Mesenchymal stem cell (in vitro differentiated cells and primary cell): ENCODE measurements at places on chromosomes 7 and 10.

DNA sequence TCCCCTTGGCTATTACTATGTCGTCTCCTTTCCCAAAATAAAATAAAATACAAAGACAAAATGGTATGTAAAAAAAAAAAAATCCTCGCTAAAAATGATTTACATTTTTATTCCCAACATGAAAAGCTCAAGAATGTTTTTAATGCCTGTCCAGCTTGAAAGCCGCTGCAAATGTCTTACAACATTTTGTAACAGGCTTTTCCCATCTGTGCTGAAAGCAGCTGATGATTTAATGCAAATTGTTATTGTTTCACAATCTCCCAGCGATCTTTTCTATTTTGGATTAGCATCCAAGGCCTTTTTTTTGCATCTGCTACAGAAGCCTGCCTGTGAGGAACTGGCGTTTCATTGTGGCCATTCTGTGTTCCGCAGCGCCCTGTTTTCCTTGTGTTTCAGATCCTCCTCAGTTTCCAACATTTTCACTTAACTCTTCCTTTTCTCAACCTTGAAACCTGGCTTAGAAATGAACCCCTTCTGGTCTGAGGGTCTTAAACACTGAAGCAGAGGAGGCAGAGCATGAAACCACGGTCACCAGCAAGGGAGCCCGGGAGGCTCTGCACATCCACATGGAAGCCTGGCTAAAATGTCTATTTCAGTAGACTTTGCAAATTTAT is 712.1 kb downstream of the PARD3 start:
- no peaks in the 10 kb centered on the region for H3K27me3 ChIP-seq
- no peaks in the 10 kb centered on the region for H3K36me3 ChIP-seq
- peak overlapping the region; percentile 59 for H3K4me3 ChIP-seq

DNA sequence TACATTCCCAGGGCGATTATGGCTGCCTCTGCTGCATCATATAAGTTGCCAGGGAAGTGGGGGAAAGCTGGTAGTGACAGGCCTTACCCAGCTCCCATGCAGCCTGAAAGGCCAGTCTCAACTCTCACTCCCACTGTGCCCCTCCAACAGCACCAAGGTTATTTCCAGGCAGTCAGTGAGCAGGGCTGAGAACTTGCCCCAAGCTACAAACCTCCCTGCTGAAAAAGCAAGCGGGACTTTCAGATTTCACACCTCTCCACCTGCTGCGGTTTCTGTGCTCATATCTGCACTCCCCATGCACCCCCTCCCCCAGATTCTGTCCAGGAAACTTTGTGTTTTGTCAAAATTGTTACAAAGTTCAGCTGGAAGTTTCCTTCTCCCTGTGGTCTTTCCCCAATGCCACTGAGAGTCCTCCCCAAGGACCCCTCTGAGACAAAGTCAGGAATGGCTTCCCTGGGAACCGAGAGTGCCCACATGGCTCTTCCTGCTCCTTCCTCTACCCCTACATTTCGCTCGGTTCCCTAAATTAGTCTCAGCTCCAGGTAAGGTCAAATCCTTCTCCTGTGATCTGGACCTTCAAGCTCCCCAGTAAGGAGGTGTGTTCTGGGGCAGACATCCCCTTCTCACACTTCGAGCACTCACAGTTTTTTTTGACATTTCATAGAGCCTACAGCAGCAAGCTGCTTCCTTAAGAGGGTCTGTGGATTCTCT is 25.3 kb upstream of the WNT2 start:
- no peaks in the 10 kb centered on the region for H3K4me1 ChIP-seq
- H3K27ac ChIP-seq: no peak overlapping the region
- no peaks in the 10 kb centered on the region for H3K27me3 ChIP-seq
- no peak overlapping the region for H3K4me3 ChIP-seq
- H3K36me3 ChIP-seq: no peaks in the 10 kb centered on the region

DNA sequence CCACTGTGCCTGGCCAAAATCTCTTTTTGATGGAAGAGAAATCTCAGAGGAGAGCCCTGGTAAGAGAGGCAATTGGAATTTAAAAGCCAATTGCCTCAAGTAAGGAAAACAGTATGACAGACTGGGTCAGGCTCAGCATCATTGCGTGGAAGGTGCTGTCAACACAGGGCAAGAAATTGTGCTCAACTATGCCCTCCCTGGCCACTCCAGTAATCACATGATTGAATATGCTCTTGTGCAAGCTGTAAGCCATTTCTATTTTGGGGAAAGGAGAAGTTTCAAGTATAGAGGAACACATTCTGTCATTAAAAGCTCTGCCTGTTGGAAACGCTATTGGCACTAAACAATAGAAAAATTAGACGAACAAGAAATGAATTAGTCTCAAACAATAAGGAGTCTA is 1127.7 kb downstream of the REEP3 start:
- H3K27me3 ChIP-seq: no peaks in the 10 kb centered on the region
- H3K27ac ChIP-seq: no peak overlapping the region
- H3K4me1 ChIP-seq: no peaks in the 10 kb centered on the region
- H3K36me3 ChIP-seq: no peaks in the 10 kb centered on the region
- no peak overlapping the region for H3K4me3 ChIP-seq

DNA sequence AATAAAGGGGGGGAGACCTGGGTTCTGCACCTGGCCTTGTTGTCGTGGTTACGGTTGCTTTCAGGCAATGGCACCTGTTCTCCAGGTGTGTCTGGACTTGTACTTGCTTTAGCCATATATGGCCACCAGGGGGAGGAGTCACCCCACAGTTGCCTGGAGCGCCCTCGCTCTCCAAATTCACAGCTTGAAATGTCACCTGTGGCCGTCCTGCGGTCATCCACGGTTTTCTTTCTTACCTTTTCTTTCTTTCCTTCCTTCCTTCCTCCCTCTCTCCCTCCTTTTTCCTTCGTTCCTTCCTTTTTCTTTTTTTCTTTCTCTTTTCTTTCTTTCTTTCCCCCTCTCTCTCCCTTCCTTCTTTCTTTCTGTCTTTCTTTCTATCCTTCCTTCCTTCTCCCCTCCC is 157.2 kb upstream of the ZNF92 start:
- no peaks in the 10 kb centered on the region for H3K36me3 ChIP-seq
- H3K4me3 ChIP-seq: no peak overlapping the region
- no peaks in the 10 kb centered on the region for H3K4me1 ChIP-seq
- no peak overlapping the region for H3K27ac ChIP-seq
- no peaks in the 10 kb centered on the region for H3K27me3 ChIP-seq
- peak; percentile 21 for DNase-seq

DNA sequence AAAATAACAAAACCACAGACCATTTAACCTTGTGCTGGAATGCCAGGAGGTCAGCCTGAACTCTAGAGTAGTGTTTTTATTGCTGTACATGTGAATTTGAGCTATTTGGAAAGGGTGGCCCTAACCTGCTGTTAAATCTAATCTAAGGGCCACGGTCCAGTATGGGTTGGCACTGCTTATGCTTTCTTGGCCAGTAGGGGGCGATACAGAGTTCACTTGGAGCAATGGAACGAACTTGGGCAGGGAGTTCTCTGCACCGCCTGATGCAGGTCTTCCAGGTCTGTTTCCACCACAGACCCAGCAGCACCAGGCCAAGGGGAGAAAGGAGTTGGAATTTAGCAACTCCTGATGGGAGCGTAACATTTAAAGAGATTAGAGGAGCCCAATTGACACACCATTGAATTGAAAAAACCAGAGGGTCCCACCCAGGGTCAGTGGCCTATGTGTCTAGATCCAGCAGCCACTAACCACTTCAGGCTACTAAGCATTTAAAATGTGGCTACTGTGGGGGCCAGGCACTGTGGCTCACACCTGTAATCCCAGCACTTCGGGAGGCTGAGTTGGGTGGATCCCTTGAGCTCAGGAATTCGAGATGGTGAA is 75.7 kb upstream of the EFCAB10 start:
- no peaks in the 10 kb centered on the region for H3K27me3 ChIP-seq
- no peak for DNase-seq
- peaks cover 6% of the 10 kb centered on the region for H3K36me3 ChIP-seq
- no peak overlapping the region for H3K27ac ChIP-seq
- H3K4me3 ChIP-seq: no peak overlapping the region

GRCh38 chr10:71462062-71462935 is 65.6 kb downstream of the CDH23 start:
- no peaks in the 10 kb centered on the region for H3K4me1 ChIP-seq
- H3K27me3 ChIP-seq: peaks cover 57% of the 10 kb centered on the region
- H3K36me3 ChIP-seq: no peaks in the 10 kb centered on the region
- no peak overlapping the region for H3K4me3 ChIP-seq
- H3K27ac ChIP-seq: no peak overlapping the region

- H3K4me1 ChIP-seq: peaks cover 14% of the 10 kb centered on the region
- peak; percentile 65 for DNase-seq
- no peaks in the 10 kb centered on the region for H3K27me3 ChIP-seq
These were observed 90.1 kb downstream of the NPSR1 start for GRCh38 chr7:34747867-34748727.

DNA sequence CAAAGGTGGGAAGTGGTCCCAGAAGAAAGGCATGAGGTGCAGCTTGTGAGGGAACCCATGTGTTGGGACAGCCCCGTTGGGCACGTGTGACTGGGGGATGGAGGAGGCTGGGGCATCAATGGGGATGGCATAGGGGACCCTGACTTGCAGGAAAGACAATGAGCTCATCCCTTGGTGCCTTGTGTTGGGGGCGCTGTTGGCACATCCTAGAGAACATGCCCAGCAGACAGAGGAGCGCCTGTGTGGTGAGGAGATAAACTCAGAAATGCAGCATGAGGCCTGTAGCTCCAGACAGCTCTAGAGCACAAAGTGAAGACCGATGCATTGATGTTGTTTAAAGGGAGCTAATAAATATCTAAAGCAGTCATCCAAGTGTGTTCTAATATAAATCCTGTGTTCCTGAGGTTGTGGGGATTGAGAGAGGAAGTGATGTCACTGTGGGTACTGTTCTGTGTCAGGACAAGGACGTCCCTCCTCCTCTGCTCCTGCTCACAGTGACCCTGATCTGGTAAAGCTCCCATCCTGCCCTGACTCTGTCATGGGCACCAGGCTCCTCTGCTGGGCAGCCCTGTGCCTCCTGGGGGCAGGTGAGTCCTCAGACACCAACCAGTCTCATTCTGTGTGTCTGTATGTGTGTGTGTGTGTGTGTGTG is 126.1 kb upstream of the PRSS58 start:
- H3K4me3 ChIP-seq: no peak overlapping the region
- no peak overlapping the region for H3K27ac ChIP-seq
- peaks cover 10% of the 10 kb centered on the region for H3K4me1 ChIP-seq
- no peaks in the 10 kb centered on the region for H3K36me3 ChIP-seq
- peak; percentile 53 for DNase-seq

- no peak for DNase-seq
- no peak overlapping the region for H3K27ac ChIP-seq
- H3K4me1 ChIP-seq: peaks cover 2% of the 10 kb centered on the region
These were observed 10.3 kb upstream of the OCM start for GRCh38 chr7:5870311-5870710.

GRCh38 chr10:5944389-5945189 is 32.8 kb downstream of the IL15RA start:
- no peak overlapping the region for H3K27ac ChIP-seq
- DNase-seq: peak; percentile 98
- no peaks in the 10 kb centered on the region for H3K27me3 ChIP-seq
- H3K36me3 ChIP-seq: peaks cover 5% of the 10 kb centered on the region
- no peak overlapping the region for H3K4me3 ChIP-seq

DNA sequence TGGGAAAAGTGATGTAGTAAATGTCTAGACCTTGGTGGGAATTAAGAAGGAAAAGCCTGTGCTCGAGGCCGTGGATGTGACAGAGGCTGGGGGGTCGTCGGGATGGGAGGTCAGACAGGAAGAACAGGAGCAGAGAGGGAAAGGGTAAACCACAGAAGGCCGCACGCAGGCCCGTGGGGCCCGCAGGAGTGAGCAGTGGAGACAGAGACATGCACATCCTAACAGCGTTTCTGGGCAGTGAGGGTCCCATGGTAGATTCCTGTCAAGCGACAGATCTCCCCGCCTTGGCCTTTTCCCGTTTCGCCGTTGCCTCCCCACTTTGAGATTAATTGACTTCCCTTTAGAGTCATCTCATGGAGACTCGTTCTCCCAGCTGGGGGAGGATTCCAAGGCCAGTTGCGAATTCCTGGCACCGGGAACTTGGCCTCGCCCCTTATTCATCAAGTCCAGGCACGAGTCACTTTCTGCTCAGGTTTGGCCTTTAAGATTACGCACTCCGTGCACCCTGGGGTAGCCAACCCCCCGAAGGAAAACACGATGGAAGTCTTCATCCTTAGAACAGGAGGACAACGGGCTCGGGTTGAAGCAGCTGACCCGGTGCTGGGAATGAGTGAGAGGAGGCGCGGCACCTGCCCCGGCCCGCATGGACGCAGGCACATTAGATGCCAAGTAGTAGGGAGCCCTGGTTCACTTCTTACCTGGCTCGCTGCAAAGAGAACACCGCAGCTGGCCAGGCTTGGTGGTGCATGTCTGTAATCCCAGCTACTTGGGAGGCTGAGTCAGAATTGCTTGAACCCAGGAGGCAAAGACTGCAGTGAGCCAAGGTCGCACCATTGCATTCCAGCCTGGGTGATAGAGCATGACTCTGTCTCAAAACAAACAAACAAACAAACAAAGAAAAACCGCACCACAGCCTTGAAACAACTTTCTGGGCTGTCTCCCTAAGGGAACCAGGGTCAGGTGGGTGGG is 315.2 kb upstream of the SHH start:
- H3K27ac ChIP-seq: no peak overlapping the region
- no peak for DNase-seq
- no peak overlapping the region for H3K4me3 ChIP-seq
- peaks cover 1% of the 10 kb centered on the region for H3K4me1 ChIP-seq

DNA sequence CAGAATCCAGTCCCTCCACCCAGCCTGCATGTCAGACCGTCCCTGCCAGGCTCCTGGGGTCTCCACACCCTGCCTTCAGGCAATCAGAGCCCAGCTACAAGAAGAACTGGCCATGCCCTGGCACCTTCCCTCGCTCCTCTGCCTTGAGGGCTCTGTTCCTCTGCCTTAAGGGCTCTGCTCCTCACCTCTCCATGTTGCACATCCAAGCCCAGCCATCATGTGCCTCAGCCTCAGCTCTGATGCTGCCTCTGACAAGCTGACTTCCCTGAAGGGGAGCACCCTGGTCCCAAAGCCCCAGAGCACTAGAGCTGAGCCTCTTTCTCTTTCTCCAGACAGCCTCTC is 50.3 kb upstream of the ANTXRL start:
- H3K27me3 ChIP-seq: peaks cover 45% of the 10 kb centered on the region
- peaks cover 2% of the 10 kb centered on the region for H3K4me1 ChIP-seq
- H3K4me3 ChIP-seq: no peak overlapping the region
- no peak overlapping the region for H3K27ac ChIP-seq
- no peak for DNase-seq
